ENCODE measurements at places on chromosomes 6 and 20.

DNA sequence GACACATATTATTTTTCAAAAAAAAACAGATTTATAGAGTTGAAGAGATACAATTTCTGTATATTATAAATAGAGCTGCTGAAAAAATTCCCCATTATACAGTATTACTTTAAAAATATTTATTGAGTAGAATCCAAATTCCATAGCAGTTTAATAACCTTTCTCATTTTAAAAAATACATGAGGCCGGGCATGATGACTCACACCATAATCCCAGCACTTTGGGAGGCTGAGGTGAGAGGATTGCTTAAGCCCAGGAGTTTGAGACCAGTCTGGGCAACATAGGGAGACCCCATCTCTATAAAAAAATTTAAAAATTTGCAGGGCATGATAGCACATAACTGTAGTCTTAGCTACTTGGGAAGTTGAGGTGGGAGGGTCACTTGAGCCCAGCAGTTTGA lies 13.0 kb downstream of the ATRN start:
- peak; percentile 28 for DNase-seq

DNA sequence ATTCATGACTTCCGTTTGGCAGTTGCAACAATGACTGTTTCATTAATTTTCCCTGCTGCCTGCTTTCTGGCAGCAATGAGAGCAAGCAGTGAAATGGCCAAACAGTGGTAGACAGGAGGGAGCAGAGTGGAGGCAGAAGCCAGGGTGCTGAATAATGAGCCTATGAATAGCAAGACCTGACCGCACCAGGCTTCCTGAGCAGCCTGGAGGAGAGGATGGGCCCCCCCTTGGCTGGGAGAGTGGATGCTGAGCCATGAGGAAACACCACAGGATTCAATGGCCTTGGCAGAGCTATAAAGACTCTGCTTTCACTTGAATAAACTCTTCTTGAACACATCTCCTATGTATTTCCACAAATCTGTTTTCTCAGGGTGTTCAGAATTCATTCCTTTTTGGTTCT lies 68.1 kb upstream of the SNRPB2 start:
- no peak for DNase-seq

GRCh38 chr6:89597988-89598387 lies 40.6 kb downstream of the LYRM2 start:
- DNase-seq = peak; percentile 23

DNA sequence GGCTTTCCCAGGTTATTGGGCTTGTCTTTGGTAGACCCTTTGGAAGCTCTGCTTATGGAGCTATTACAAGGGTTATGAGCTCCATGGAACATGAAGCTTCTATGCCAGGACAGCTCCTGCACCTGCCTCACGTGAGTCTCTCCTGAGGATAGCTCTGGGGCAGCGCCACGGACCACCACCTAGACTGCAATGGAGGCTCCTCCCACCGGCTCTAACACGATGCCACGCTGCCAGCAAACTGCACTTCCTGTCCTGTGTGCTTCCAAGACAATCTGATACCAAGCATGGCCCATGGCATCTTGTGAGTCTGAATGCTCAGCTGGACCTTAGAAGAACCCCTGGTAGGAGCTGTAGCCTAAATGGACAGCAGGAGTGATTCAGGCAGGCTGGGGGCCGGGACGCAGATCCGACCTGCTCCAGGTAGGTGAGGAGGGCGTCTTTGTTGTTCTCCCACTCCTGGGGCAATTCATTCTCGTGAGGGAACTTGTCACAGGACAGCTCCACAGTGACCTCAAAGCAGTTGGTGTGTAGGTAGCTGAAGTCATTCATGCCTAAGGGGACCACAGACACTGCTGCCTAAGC lies 5.5 kb downstream of the CPXM1 start:
- no peak for DNase-seq

Data from fibroblast of skin of abdomen (primary cell).